Activated naive CD4-positive, alpha-beta T cell treated with anti-CD3 and anti-CD28 coated beads, Interleukin-2, amount 50 U/mL, for 72 hours (primary cell): ENCODE measurements at places on chromosomes 16 and 17. TPM values are rescaled to one million over a fixed set of nuclear protein-coding genes. Genes with fewer than 3 reads are reported as not detected.

- DNase-seq: peak; percentile 50
These were observed 3.8 kb downstream of the PRR29 start for GRCh38 chr17:64001763-64002529.

- DNase-seq: no peak
These were observed 16.2 kb downstream of the GSE1 start for GRCh38 chr16:85629326-85629725.

DNA sequence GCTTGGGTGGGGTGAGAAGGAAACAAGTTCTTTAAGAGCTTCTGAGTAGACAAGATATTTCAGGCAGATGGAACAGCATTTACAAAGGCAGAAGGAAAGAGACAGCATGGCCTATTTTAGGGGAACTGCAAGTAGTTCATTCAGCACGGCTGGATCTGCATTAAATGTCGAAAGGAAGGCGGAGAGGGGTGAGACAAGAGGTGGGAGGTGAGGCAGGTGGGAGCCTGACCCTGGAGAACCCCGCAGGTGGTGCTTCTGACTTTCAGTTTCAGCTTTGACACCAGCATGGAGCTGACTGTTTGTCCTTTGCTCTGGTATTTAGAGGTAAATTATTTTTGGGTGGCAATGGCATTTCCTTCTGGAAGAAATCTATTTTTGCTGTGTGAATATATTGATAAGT lies 194.8 kb downstream of the HS3ST4 start:
- DNase-seq: no peak

- no peak for DNase-seq
These were observed 28.6 kb downstream of the TK2 start for GRCh38 chr16:66521252-66521713.

DNA sequence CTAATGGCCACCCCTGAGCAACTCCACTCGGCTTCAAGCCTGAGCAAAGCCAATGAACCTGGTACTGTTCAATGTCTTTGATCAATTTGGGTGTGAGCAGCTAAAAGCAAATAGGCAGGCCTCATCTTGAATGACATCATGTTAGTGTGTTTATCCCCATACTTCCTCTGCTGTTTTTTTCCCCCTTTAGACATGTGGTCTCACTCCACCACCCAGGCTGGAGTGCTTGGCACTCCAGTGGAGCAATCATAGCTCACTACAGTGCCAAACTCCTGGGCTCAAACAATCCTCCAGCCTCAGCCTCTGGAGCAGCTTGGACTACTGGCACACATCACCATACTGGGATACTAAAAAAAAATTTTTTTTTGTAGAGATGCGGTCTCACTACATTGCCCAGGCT lies 75.4 kb downstream of the ARHGAP17 start:
- DNase-seq: no peak

The KRTAP4-3 gene
- not detected for total RNA-seq

The KCTD13 gene
- total RNA-seq: 55.5 TPM

The MT1A gene
- 4.9 TPM for total RNA-seq
